ENCODE measurements at places on chromosomes 2 and 18.

- no peak for DNase-seq
These were observed 89.6 kb downstream of the SH3BP4 start for GRCh38 chr2:235041221-235041917.

DNA sequence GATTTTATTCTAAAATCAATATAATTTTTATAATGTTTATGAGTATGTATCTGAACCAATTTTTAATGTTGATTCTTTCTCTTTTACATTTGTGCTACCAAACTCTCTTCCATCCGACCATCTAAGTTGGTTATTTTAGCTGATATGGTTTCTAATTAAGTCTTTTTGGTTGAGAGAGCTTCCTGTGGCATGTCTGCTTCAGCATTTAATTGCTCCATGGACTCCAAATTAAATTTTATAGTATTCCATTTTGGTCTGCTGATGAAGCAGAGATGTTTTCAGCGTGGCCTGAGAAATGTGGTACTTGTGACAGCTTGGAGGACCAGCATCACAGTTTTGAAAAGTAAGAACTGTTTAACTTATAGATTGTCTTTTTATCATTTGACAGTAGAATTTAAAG lies 105.6 kb downstream of the EHBP1 start:
- DNase-seq = no peak

DNA sequence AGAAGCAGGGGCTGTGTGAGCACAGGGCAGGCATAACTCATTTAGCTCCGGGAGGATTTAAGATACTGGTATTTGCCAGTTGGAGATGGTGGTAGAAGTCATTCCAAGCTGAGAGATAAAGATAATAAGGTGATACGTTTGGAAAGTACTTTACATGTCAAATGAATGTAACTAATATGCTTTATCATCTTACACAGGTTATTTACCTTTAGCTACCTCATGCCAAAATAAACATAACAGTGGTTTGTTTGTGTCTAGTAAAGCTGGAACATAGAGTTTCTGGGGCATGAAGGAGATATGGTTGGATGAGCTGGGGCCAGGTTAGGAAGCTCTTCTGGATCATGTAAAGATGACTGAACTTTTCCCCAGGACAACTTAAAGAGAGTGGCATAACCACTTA lies 126.9 kb upstream of the PIK3C3 start:
- DNase-seq = no peak

DNA sequence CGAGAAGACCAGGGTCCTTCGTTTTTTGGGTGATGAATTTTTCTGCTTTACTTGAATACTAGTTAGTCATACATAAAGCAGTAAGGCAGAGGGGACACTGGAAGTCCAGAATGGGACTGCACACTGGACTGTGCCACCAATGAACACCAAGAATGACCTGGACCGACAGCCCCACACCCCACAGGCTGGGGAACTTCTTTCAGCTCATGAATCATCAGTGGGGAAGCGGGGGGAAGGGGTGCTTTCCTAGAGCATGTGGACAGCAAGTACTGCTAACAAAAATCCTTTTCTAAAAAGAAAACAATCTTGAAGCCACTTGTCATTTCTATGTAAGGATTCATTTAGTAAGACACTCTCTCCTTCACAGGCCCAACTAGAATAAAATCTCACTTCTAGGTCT lies 86.0 kb downstream of the DTNB start:
- DNase-seq = no peak

DNA sequence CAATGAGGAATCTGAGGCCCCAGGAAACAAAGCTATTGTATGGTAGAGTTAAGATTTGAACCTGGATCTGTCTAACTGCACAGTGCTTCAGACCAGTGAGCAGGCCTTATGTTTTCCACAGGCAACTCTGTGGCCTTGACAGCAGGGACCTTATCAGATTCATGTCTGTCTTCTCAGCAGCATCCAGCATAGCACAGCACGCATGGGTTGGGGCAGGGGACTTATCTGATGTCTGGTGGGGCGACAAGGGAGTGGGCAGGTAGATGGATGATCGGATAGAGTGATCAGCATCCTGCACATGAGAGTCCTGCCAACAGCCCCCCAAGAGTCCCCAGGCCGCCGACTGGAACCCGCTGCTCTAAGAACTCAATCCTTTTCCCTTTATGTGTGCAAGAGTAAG lies 28.7 kb upstream of the KCNF1 start:
- no peak for DNase-seq

- no peak for DNase-seq
These were observed 85.5 kb downstream of the FAM117B start for GRCh38 chr2:202720226-202720625.

- peak; percentile 9 for DNase-seq
These were observed 19.4 kb upstream of the NCL start for GRCh38 chr2:231483398-231484329.

GRCh38 chr2:47313728-47314127 lies 89.2 kb upstream of the MSH2 start:
- no peak for DNase-seq

GRCh38 chr2:154142480-154142879 lies 270.8 kb downstream of the GALNT13 start:
- DNase-seq = no peak

GRCh38 chr2:47227532-47228279 lies 72.6 kb upstream of the STPG4 start:
- no peak for DNase-seq

GRCh38 chr2:19208479-19209199 lies 149.8 kb downstream of the OSR1 start:
- no peak for DNase-seq

- no peak for DNase-seq
These were observed 31.0 kb downstream of the SNORC start for GRCh38 chr2:232900811-232901735.

DNA sequence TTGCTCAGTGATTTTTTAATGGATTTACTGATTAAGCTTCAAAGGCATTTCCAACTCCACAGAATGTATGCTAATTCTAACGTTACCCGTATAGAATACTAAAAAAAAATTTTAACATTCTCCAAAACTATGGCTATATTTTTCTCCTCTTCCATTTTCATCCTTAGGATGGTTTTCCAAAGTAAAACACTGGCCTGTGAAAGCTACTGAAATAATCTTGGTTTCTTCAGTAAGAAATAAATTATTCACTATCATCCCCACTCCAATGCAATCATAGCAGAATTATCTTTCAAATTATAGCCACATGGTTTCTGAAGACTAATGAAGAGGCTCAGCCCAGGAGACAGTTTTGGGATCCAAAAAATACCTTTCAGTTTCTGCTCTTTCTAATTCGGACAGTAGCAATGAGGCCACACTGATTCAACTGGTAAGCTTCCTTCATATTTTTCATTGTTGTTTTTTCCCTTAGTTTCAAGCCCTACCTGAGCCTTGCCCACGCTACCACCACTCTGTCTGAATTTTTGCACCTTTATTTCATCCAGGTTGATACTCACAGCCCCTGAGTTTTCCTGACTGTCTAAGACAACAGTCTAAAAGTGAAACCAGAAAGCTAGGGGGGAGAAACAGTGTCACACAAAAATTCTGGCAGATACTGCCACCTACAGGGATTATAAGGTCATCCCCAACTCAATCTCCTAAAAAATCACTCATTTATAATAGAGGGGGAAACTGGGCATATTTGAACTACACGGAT lies 887.9 kb downstream of the NRXN1 start:
- DNase-seq = no peak

DNA sequence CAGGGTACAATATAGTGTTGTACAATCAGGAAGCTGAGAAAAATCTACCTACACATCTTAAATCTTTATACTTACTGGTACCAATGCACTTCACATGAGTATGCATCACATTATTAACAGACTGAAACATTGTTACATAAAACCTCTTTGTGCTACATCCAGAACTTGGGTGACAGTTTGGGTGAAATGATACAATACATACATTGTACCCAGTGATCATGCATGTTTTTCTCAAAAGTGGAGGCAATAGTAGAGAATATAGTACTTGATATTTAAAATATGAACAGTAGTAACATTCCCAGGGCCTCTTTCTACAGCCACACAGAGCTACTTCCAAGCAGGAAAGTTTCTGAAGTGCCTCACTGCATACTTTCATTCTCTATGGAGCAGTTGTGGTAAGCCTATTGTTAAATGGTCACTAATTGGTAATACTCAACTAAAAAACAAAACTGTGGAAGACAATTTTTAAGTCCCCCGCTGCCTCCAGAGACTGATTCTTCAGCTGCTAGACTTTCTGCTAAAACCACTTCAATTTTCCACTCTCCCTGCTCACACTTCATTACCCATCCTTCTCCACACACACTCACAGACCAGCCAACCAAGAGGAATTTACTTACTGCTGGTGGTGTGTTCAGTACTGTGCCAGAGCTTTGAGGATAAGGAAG lies 22.9 kb upstream of the GRB14 start:
- DNase-seq = no peak

- DNase-seq = no peak
These were observed 61.0 kb upstream of the CDKL4 start for GRCh38 chr2:39304729-39305128.

- no peak for DNase-seq
These were observed 590.5 kb upstream of the SLC8A1 start for GRCh38 chr2:41042343-41042742.

DNA sequence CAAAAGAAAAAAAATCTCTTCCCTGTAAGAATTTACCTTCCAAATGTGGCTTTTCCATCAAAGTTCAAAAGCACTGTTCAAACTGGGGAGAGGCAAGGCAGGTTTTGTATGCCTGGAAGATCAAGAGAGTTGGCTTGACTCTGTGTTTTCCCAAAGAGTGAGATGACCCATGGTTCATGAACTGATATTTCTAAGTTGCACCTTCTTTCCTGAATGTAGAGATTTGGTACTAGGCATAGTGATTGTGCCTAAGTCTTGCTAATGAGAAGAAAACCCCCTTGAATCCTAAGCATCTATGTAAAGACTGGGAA lies 23.4 kb upstream of the LPIN1 start:
- no peak for DNase-seq

DNA sequence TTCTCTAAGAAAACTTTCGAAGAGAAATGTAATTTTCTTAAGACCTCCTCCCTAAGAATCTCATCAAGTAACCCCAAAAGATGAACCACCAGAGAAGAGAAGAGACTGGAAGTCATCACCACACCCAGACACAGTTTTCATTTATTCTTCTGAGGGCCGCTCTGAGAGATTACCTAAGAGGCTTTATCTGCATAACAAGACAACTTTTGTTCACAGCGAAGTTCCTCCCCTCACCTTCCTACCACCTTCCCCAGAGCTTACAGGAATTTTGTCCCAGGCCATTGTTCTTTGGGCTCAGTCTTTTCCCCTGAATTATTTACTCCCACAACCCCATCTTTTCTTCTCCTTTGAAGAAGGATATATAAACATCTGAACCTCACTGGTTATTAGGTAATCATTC lies 92.8 kb downstream of the AKAIN1 start:
- no peak for DNase-seq

DNA sequence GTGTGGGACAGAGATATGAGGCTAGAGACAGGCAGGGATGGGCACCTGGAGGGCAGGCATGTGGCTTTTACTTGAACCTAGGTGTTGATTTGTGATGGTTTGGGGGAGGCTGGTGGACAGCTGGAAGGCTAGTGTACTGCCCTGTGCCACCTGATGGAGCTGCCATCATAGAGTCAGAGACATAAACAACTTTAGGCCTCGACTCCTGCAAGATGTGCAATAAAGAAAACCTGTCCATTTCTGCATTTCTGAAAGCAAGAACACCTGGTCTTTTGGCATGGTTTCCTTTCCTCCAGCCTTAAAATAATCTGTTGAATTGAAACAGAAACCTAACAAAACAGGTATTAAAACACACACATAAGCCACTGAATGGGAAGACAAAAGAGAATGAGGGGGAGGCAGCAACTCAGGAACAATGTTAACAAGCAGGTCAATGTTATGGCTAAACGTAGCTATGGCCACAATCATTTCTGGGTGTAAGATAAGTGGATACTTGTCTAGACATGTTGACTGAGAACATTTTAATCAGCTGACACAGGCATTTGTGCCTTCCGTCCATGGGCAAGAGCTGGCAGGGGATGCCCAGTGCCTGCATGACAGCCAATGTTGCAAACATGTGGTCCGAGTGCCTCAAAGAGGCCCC lies 87.8 kb downstream of the KCTD1 start:
- DNase-seq = no peak

DNA sequence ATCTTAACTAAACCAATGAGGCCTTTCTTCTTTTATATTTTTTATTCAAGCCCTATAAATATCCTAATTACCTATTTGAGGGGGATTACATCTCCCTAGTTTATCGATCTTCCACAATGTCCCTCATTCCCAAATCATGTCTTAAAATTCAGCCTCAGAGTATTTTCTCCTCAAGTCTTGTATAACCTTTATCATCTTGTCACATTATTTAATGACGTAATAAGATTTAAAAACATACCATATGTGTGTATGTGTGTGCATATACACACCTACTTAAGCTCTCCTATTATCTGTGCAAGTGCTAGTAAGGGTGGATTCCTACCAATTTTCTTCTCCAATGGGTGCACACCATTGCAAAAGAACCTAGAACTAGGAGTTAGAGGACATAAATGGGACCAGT lies 421.1 kb downstream of the FIGN start:
- no peak for DNase-seq

DNA sequence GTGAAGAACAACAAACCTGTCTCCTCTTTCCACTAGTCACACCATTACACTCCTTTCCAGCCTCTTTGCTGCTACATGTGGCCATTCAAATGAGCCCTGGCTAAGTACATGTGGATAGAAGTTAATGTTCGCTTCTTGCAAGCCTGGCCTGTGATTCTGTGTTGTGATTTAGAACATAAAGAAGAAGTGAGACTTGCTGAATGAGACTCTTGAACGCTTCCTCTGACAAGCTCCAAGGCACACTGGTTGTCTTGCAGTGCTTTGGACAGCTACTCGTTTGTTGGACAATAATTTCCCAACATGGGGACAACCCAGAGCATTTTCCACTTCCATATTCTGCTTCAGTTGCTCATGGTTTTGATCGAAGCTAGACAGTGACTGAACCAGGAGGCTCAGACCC lies 57.3 kb downstream of the CCDC74A start:
- DNase-seq = no peak

DNA sequence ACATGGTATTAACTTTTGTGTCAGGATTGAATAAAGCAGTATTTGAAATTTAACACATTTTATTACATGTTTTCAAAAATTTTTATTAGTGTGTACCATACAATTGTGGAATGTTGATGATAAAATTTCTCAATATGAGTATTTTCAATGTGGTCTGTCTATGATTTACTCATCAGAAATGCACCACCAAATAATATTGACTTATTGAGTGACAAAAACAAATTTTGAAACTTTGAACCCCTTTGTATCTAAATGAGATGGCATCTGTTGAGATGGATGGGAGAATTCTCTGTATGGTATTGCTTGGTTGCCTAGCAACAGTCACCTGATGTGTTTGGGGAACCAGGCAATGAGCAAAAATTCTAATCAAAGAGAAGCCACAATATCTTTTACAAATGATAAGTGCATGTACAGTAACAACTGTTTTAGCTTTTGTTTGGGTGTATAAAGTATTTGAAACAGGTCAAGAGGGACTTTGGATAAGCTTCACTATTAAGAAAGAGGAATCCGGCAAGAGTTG lies 400.1 kb downstream of the CCDC85A start:
- DNase-seq = no peak

- no peak for DNase-seq
These were observed 278.1 kb downstream of the LRATD1 start for GRCh38 chr2:14910654-14911053.
